Ovary (tissue), 10 donors: ENCODE measurements at places on chromosomes 11 and 22. TPM values are rescaled to one million over a fixed set of nuclear protein-coding genes. Genes with fewer than 3 reads are reported as not detected.
A peak's percentile ranks its signal among the peaks of the same experiment; 100 is the strongest.

The TLCD5 gene
- 4.0 TPM for total RNA-seq

DNA sequence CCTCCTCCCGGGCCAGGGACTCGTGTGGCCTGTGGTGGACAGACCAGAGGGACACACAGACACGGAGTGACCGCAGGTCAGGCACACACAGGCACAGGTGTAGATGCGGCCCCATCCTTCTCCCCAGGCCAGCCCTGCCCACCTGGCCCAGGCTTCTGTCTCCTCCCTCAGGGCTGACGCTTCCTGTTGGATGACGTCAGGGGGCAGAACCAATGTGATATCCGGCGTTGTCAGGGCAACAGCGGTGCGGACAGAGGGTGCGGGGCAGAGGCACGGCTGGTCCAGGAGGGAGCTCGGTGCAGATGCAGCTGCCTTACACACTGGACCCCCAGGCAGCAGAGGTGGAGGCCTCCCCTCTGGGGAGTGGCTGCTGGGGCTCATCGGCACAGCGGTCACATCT, 2.9 kb upstream of the TUBGCP6 start:
- DNase-seq, result peak; percentile 68

DNA sequence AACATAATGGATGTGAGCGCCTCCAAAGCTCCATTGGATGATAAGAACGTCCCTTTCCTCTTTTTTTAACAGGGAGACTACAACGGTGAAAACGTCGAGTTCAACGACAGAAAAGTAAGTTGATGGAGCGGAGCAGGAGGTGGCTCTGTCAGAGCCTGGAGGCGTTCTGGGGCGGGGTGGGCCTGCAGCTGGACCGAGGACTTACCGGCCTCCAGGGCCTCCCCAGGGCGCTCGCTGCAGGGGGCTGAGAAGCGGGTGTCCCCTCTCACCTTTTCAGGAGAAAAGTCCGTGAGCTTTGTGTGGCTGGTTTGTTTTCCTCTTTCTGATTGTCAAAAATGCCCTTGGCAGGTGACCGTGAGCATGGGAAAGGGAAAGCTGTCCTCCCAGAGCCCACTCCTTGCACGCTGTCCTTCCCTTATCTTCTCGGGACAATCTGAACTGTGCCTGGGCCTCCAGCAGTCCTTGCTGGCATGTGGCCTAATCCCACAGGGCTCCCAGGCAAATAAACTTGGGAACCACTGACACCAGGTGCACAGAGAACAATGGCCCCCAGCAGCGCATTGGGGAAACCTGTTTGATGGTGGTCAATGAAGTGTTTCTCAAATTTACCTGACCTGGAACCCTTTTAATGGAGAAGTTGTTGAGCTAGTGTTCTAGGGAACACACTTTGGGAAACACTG, 38.4 kb downstream of the ANO1 start:
- no peak for DNase-seq

GRCh38 chr22:25197340-25197739, 2.3 kb upstream of the CRYBB3 start:
- no peak for DNase-seq

DNA sequence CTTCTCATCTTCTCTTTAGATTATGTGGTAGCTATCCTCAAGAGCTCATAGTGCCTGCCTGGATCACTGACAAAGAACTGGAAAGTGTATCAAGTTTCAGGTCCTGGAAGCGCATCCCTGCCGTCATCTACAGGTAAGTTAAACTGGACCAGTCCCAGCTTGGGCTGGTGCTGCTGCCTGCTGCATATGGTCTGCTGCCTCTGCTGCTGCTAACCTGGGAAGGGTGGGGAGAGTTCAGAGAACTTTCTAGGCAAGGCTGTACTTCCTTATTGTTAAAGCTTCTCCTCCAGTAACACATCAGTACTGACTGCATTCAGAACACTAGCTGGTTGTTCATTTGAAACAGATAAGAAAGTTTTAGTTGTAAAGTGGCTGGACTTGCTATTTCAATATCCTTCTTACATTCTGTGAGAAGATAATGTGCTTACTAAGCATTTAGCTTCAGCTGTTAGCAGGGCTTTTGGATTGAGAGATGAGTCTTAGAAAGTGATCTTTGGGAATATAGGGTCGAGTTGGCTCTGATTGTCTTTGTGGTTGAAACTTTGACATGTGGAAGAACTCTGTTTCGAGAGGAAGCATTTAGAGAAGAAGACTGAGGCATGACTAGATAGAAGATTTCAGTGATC, 77.3 kb upstream of the HORMAD2 start:
- DNase-seq, result no peak
